ENCODE measurements at places on chromosomes 1 and 21.

DNA sequence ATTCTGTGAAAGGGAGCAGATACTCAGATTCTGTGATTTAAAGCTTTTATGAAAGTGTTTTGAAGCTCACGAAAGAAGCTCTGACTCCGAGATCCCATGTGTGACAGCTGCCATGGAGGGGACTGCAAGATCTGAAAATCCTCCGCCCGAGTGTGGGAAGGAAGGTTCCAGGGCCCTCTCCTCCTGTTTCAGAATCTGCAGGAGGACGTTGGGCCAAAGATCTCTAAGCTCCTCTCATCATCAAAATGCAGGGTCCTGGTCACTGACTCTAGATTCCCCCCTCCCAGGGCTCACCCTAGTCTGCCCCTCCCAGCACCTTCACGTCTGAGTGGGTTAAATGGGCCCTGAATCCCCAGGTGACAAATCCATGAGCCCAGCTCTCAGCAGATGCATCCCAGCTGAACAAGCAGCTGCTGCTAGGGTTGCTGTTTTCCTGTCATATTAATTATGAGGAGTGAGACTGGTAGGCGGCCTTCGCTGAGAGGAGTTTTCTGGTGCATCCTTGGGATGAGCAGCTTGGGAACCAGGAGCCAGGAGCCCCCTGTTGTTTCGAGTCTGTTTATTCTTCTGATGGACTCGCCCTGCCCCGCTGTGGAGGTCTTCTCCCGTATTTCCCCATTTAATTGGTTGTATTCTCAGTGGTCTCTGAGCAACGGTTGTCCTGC, 402.0 kb downstream of the MATN1 start:
- no peak for DNase-seq

DNA sequence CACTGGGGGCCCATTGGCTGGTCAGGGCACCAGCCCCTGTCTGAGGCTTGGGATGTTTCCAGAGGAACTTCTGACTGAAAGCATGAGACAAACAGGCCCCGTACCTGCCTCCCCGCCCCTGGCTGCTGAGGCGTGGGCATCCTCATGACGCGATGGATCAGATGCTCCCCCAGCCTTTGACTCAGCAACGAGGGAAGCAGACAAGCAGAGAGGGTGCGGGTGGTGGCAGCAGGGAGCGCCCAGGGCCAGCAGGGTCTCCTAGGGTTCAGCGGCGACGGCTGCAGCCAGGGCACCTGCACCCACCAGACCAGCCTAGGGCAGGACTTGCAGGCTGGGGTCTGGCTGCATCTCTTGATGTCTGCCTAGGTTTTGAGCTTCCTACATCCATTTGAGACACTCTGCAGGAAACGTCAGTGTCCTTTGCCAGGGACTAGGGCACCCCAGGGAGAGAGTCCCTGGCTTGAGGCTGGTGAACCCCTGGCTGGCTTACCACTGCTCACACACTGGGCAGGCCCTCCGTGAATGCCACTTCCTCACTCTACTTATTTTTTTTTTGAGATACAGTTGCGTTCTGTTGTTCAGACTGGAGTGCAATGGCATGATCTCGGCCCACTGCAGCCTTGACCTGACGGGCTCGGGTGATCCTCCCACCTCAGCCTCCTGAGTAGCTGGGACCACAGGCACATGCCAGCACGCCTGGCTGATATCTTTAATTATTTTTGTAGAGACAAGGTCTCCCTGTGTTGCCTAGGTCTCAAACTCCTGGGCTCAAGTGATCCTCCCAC, 63.3 kb downstream of the DHRS3 start:
- DNase-seq: no peak

- no peak for DNase-seq
Observed at GRCh38 chr1:202272103-202272845, 69.5 kb downstream of the UBE2T start.

DNA sequence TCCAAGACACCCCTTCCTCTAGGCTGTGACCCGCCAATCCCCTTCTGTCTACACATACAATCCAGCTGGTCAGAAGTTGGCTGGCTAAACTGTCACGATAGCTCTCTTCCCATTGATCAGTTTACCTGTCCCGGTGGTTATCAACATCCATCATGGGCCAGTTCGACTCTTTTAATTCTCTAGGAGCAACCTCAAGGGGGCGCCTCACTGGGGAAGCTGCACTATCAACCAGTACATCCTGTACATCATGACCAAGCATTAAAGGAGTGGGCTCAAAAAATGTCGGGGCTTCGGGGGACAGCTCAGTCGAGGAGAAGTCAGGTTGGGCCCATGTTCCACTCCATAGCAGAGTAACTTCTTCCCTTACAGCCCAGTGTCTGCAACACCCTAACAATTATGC, 53.2 kb upstream of the B3GALNT2 start:
- no peak for DNase-seq

DNA sequence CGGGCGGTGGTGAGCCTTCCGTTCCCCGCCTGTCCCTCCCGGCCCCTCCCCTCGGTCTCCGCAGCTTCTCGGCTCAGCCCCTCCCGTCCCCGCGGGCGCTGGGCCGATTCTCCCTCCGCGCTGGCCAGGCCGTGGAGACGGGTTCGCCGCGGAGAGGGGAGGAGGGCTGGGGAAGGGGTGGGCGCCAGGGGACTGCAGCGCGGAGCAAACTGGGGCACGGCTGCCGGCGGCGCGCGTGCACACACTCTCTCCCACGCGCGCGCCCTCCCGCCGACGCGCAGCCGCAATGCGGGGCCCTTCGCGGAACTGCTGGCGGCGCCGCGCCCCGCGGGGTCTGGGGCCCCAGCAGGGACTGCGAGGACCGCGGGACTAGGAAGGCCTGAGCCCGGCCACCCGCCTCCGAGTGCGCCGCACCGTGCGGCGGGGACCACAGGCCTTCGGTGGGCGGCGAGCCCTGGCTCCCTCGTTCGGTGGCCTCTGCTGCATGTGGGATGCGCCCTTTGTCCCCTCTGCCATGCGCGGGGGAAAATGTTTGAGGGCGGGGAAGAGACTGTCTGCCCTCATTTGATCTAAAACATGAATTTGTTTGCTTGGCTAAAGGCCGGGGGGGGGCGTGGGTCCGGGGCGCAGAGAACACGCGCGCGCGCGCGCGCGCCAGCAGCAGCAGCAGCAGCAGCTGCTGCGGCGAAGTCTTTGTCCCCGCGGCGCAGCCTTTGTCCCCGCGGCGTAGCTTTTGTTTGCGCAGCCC, 90.7 kb upstream of the VAMP3 start:
- DNase-seq: no peak

GRCh38 chr1:150609732-150610131, 19.7 kb downstream of the ENSA start:
- no peak for DNase-seq

GRCh38 chr1:115458426-115459114, 120.5 kb upstream of the NGF start:
- DNase-seq: no peak

Data from SIG-M5 (cell line).